Substantia nigra (tissue), 51 donors: ENCODE measurements at places on chromosomes 3 and 15.

GRCh38 chr15:79164043-79164442 lies 73.5 kb upstream of the RASGRF1 start:
- DNase-seq: no peak

DNA sequence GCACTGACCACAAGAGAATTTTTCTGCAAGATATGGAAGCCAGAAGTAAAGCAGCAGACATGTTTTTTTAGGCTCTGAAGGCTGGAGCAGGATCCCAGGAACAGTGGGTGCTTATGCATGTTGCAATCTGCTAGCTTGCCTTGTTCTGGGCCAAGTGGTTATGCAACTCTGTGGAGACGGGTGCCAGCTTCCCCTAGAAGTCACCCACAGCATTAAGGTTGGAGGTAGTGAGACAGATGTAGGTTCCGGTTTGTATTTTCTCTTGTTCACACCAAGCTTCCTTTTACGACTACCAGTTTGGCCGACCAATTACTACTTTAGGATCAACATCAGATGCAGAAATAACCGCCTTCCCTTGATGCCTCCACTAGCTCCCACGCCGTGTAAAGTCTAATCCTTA lies 11.1 kb downstream of the DPH3 start:
- no peak for DNase-seq

DNA sequence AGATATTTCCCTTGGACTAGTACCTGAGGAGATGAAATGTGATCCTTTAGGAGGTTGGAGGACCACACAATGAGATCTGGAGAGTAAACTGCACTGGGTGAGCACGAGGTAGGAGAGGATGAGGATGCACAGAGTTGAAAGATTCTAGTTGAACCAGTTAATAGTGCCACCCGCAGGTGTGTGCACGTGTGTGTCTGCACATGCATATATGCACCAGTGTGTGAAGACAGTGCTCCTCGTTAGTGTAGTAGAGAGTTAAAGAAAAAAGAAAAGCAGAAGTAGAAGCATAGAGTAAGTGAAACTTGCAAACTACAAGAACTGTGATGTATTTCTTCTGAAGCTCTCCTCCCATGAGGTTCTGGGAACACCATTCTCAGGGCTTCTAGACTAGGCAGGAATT lies 8.4 kb downstream of the MED12L start:
- DNase-seq: no peak

GRCh38 chr3:192496905-192497587 lies 230.3 kb downstream of the FGF12 start:
- DNase-seq: no peak

GRCh38 chr15:62929000-62929357 lies 113.6 kb upstream of the TPM1 start:
- DNase-seq: no peak

DNA sequence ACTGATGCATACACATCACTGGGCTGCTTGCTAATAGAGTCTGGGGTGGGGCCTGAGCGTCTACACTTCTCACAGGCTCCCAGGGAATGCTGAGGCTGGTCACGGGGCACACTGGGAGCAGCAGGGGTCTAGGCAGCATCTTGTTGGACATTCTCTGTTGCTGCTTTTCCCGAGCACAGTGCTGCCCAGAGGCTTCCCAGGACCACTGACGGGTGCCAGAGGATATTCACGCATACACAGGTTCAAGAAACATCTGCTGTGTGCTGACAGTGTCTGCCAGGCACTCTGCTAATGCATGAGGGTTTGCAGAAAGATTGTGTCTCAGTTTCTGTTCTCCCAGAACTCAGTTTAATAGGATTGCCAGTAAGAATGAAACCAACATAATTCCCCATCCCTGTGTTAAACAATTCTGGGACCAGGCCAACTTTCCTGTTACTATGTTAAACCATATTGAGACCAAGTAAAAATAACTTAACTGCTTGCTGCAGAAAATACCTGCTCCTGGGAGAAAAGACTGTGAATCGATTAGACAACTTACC lies 23.9 kb upstream of the BCL2L10 start:
- DNase-seq: no peak

DNA sequence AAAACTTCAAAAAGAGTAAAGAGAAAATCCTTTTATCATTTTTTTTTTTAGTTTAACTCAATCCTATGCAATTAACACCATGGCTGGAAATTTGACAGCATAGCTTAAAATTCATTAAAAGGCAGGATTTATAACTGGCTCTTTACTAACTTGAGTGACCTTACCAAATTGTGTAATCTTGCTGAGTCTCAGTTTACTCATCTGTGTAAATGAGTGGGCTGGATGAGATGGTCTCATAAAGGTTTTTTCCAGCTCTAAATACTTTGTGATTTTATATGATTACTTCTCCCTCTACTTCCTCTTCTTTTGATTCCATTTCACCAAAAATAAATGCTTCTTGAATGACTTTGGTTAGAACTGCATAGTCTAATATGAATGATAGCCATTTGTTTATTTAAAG lies 234.9 kb upstream of the SATB1 start:
- DNase-seq: no peak

GRCh38 chr3:111619833-111620232 lies 24.7 kb upstream of the ZBED2 start:
- DNase-seq: no peak

DNA sequence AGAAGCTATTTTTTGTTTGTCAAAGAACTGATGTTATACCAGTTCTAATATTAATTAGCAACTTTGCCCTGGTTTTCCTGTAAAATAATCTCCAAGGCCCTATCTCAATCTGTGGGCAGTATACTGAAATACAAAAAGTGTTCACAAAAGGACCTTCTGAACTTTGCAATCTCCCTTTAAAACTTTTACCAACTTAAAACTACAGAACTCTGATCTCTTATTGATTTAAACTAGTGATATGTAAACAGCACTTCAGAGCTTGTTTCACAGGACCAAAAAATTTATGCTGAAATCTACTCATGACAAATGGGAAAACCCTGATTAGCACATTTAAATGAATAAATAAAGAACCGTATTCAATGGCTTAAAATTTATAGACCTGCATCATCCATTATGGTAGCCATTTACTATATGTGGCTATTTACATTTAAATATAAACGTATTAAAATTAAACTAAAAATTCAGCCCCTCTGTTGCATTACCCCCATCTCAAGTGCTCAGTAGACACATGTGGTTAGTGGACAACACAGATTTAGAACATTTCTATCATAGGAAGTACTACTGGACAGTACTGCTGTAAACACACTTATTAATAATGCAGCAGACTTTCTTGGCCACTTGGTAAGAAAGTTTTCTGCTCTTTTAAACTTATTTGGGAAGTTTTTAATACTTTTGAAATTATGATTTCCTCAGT lies 12.0 kb downstream of the AGTR1 start:
- DNase-seq: no peak

DNA sequence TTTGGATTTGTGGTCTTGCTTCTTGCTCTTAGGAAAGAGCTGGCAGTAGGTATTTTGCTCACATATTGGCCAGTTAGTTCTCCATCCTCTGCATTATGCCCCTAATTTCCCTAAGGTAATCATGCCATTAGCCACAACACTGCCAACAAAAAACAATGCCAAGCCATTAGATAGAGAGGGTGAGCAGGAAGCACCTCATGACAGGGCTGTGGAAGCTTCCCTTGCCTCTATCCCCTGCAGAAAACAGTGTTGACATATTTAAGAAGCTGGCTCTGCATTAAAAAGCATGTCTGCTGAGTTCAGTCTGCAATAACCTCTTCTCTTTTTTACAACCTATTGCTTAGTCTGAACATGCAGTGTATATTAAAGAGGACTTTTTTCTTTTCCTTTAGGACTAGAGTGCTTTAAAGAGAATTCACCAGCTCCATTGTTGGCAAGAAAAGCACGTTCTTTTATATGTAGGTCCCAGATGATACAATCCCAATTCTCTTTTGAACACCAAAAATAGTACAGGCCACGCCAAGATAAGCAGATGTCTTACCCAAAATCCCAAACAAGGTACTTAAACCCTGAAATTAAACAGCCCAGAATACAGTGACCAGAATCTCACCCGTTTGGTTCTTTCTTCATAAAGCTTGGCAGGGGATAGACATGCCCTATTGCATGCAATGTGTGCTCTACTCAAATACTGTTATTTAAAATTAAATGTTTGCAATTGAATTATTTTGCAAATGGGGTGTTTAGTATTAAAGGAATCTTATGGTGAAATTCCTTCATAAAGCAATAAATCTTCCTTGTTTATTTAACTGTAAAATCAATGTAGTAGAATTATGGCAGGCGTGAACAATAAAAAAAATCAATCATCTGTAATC lies 93.7 kb upstream of the UBE3A start:
- DNase-seq: no peak

DNA sequence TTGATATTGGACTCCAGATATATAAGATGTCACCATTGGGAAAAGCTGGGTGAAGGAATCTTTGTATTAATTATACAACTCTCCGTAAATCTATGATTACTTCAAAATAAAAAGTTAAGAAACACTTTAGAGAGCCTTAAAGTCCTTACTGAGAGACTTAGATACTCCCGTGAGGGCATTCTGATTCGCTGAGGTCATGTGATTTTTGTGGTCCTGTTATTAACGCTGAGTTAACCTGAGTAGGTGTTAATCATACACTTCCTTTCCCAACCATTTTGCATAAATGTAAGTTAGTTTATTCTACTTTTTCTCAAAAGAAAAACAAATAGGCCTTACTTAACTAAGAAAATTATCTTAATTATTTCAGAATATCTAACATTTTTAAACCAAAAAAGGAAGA lies 67.1 kb upstream of the LMOD3 start:
- DNase-seq: no peak

GRCh38 chr15:75631935-75632334 lies 6.4 kb upstream of the SNUPN start:
- no peak for DNase-seq

DNA sequence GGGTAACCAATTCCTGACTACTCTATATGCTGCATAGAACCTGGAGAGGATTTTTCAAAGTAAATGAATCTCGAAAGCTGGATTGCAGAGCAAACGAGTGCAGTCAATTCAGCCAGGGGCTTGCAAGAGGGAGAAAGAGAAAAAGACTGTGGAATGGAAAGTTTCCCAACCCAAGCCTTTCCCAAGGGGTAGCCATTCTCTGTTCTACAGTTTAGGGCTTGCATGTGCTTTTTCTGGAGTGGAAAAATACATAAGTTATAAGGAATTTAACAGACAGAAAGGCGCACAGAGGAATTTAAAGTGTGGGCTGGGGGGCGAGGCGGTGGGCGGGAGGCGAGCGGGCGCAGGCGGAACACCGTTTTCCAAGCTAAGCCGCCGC lies 511 bp upstream of the RARB start:
- no peak for DNase-seq

DNA sequence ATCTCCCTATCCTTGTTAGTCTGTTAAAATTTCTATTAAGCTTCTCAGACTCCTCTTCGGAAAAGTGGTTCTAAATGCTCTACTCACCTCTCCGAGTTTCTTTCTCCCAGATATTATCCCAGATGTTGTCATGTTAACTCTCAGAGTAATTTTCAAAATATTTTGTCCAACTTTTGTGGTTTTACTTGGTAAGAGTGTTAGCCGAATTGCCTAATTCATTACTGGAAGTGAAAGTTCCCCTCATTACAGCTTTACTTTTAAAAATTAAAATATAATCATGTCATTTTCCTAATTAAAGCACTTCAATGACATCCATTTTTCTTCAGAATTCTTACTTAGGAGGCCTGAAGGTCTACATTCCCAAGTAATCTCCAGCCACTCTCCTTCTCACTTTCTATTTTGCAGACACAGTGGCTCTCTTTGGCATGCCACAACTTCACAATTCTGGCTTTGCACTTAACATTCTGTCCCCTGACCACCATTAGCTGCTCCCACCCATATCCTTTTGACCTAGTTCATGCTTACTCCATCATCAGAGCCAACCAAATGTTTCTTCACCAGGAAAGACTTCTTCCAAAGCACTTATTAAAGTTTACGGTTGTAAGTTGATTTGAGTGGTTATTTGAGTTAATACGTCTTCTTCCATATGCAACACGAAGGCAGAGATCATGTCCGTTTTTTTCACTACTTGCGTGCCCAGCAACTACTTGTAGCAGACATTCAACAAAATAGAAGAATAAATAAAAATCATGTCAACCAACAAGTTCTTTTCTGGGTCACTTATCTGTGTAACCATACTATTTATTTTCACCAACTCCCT lies 10.2 kb upstream of the TIPARP start:
- no peak for DNase-seq

GRCh38 chr3:13750215-13750614 lies 129.7 kb downstream of the WNT7A start:
- no peak for DNase-seq

DNA sequence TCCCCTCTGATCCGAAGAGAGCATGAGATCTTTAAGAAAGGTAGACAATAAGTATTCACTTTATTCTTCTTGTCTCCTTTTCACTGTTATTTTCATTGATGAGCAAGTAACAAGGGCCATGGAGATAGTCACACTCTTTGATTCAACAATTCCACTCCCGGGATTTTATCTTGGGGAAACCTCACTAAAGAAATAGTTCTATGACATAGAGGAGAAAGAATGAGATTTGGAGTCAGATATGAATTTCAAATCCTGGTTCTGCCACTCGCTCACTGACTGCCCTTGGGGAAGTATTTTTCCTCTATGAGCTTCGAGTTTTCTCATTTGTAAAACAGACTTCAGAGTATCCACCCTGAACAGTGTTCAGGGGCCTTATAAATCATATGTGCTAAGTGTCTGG lies 514.6 kb downstream of the NLGN1 start:
- no peak for DNase-seq

DNA sequence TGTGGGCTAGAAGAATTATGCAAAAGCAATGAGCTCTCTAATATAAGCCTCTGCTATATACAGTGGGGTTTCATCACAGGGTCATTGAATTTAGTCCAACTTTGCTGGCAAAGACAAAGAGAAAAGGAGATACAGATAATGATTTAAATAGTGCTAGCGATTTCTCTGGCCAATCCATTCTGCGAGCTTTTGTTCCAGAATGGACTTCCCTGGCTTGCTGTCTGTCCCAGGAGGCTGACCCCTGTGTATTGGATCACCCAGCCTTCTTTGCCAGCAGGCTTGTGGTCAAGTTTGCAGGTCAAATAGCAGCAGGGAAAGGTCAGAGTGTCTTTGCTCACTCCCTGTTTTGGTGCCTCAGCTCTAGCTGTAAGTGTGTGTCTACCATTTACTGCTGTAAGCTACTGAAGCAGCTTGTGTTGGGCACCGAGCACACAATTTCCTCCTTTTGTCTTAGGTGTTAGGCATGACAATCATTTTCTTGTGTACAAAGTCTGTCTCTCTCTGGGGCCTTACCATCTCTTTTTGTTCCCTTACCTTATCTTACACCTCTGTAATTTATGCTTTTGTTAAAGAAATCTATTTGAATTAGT lies 55.7 kb downstream of the UNC13C start:
- no peak for DNase-seq

GRCh38 chr3:11053926-11054503 lies 61.5 kb downstream of the SLC6A1 start:
- DNase-seq: no peak

- DNase-seq: no peak
Observed at GRCh38 chr3:172082269-172082668, 42.9 kb downstream of the FNDC3B start.

GRCh38 chr15:47711655-47712054 lies 5.7 kb upstream of the SEMA6D start:
- no peak for DNase-seq
